Activated CD4-positive, alpha-beta T cell treated with anti-CD3 and anti-CD28 coated beads, Interleukin-2, amount 10 ng/mL, durations not matched to agents 24 days and 14 days (primary cell): ENCODE measurements at places on chromosomes 1 and 21. TPM values are rescaled to one million over a fixed set of nuclear protein-coding genes. Genes with fewer than 3 reads are reported as not detected.

DNA sequence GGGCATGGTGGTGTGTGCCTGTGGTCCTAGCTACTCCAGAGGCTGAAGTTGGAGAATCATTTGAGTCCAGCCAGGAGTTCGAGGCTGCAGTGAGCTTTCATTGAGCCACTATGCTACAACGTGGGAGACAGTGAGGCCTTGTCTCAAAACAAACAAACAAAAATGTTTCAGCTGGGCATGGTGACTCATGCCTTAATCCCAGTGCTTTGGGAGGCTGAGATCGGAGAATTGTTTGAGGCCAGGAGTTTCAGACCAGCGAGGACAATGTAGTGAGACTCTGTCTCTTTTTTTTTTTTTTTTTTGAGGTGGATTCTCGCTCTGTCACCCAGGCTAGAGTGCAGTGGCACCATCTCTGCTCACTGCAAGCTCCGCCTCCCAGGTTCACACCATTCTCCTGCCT lies 5.0 kb upstream of the RPL5 start:
- no peak for DNase-seq

Gene ACKR1
- not detected in 2 replicates for total RNA-seq

GRCh38 chr1:35851132-35851869 lies 31.7 kb upstream of the AGO1 start:
- DNase-seq = no peak

DNA sequence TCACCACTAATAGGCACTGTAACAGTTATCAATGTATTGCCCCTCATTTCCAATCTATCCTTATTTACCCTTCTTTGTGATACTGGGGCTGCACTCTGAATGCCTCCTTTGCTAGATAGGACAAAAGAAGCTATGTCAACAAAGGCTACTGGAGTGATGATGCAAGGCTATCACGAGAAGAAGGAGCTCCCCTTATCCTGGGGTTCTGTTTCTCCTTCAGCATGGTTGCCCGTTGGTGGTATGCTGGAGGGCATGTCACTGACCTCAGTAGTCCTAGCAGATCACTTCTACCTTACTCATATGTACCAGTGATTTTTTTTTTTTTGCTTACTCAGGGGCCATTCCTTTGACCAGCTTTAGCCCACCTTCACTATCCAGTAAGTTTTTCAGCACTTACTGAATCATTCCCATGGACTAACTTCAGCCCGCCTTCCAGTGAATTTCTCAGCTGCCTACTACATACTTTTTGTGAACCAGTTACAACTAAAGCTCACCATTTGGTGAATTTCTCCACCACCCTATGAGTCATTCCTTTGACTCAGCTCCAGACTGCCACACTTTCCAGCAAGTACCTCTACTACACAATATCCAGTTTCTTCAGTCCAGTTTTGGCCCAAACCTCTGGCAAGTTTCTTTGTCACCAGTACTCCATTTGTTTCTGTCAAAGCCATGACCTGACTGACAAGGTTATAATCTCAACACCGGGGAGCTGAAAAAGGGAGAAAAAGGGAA lies 944.5 kb downstream of the KCNT2 start:
- no peak for DNase-seq

DNA sequence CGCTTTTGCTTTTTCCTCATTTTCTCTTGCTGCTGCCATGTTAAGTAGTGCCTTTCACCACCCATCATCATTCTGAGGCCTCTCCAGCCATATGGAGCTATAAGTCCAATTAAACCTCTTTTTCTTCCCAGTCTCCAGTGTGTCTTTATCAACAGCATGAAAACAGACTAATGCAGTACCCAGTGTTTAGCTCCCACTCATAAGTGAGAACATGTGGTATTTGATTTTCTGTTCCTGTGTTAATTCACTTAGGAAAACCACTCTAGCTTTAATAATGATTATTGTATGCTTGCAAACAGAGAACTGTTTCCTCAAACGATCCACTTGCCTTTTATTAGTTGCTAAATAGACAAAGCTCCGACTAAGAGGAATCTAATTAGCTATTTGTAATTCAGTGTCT lies 43.3 kb downstream of the IL23R start:
- DNase-seq = no peak

DNA sequence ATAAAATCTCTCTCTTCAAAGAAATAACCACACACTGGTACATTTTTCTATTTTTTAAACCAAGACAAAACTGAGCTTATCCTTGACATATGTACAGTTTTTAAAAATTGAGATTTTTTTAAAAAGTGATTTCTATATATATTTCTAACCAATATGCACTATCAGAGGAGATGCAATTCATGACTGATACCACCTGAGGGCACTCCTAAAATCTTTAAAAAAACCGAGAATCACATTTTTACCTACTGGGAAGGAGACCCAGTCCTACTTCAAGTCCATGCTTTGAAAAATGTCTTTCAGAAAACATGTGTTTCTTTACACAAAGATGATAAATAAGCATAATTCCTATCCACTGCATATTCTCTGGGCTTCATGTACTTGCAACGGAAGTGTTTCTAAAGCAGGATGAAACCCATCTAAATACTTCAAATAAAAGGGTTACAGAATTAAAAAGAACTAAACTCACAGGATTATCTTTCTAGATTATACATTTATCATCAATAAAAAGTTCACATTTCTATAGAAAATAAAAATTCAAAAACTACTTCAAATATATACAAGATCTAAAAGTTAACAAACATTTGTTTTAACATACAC lies 98.6 kb downstream of the ENAH start:
- DNase-seq = no peak

DNA sequence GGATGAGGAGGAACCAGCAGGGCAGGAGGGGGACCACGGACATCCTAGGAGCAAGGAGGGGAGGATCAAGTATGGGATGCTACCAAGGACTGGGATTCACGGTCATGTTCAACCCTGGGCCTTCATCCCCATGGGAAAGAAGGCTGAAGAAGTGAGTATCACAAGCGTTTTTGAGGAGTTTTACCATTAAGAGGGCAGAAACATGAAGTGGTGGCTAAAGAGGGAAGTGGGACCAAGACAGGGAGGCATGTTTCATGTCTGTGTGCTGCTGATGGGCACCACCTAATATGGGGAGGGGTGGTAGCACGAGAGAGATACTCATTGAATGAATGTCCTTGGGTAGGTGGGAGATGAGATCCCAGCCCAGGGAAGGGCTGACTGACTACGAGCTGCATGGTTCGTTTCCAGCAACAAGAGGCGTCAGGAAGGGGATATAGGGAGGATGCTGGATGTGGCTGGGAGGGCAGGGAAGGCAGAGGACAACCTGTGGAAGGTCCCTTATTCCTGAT lies 11.3 kb upstream of the LSS start:
- no peak for DNase-seq

DNA sequence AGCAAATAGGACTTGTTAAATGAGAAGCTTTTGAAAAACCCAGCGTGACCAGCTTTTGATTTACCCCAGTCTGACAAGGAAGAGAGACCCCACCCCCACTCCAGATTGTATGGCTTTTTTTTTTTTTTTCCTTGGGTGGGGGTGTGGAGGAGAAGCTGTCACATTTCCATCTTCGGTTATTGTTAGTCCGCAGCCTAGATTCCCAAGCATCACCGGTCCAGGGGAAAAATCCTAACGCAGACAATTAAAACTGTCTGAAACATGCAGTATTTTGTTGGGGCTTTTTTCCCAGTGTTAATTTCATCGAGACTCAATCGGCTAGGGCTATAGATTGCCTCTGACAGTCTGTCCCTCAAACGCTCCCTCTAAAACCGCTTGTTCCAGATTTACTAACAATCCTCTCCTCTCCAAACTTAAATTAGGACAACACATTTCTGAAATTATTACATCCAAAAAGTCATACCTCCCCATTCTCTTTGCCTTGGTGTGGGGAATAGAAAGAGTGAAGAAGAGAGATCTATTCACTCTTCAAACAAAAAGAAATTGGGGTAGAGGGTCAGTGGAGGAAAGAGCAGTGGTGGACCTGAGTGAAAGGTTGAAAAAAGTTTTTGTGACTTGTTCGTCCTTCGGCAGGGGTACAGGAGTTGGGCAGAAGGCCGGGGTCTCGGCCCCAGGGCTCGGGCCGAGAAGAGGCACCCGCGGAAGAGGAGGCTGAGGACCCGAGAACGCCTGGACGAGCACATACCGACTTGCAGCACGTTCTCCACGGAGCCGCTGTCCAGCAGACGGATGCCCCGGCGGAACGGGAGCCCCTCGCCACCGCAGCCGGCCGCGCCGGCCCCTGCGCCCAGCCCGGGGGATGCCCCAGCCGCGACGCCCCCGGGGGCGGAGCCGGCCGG lies 1.1 kb downstream of the ZSWIM5 start:
- peak; percentile 67 for DNase-seq

GRCh38 chr21:45582128-45582527 lies 39.9 kb upstream of the SLC19A1 start:
- no peak for DNase-seq

GRCh38 chr1:184222652-184223052 lies 164.2 kb upstream of the C1orf21 start:
- DNase-seq = peak; percentile 82

Gene PRCC
- total RNA-seq = 106 and 120 TPM in 2 replicates

GRCh38 chr1:73821520-73821919 lies 376.5 kb downstream of the LRRIQ3 start:
- DNase-seq = no peak

DNA sequence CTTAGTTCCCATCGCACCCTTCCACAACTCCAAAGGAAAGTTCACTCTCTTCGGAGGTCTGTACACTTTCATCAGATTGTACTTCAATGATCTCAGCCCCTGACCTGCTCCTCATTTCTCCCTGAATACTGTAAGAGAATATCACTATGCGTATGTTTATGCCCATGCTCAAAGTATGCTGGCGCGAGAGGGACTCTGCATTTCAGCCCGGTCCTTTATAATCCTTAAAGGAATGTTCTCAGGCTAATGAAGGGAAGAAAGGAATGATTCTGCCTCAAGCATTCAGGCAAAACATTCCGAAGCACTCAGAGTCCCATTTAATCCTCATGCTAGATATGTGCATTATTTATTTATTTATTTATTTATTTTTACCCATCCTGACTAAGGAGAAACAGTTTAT lies 76.8 kb downstream of the PLD5 start:
- DNase-seq = no peak

DNA sequence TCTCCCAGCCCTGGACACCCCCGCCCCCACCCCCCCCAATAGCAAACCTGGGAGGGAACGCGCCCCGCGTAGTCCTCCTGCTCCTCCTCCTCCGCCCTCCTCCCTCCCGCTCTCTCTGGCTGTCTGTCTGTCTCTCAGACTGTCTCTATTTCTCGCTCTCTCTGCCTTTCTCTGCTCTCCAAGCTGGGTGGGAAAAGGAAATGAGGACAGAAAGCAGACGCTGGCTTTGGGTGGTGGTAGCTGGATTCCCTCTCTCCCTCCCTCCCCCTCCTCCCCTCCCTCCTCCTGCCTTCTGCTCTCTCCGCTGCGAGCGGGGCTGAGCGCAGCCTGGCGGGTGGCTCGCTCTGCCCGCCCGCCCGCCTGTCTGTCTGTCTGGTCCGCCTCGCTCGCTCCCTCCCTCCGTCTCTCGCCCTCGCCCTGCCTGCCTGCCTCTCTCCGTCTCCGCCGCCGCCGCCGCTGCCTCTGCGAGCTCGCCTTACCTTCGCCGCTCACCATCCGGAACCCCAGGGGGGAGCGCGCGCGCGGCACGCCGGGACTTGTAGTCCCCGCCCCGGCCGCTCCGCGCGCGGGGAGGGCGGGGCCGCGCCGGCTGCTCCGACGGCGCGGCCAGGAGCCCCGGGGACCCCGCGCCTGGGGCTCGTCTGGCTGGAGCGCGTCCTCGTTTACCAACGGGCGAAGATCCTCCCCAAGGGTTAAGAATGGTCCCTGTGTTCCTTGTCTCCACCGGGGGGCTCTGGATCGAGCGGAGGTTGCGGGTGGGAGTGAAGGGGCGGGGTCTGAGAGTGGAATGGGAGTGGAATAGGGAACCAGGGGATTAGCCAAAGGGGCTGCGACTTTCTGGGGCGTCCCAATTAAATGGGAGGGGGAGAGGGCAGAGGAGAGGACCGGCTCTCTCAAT lies at the start of gene AHDC1:
AHDC1 (minus strand) TSS at position 464 of the 898 bp plus-strand sequence. CDS start 52,029 bp downstream, outside the sequence.
- DNase-seq = peak; percentile 98

GRCh38 chr1:209342441-209343175 lies 240.9 kb upstream of the CAMK1G start:
- no peak for DNase-seq

- no peak for DNase-seq
Observed at GRCh38 chr21:43644609-43645008, 14.7 kb downstream of the HSF2BP start.

Gene LY9
- total RNA-seq = 0.30 and 0.85 TPM in 2 replicates

- peak; percentile 57 for DNase-seq
Observed at GRCh38 chr1:157137046-157137407, 1.2 kb downstream of the ETV3 start.

Gene SHISA4
- total RNA-seq = 0.38 and 0.77 TPM in 2 replicates

Gene NBPF26
- 6.5 and 6.9 TPM in 2 replicates for total RNA-seq

- DNase-seq = no peak
Observed at GRCh38 chr1:161096015-161096414, 2.1 kb upstream of the KLHDC9 start.

Gene CCSAP
- 12.3 and 12.6 TPM in 2 replicates for total RNA-seq

GRCh38 chr1:151994956-151995355 lies 1.3 kb upstream of the S100A10 start:
- no peak for DNase-seq

Gene FCRL4
- total RNA-seq = not detected in 2 replicates

DNA sequence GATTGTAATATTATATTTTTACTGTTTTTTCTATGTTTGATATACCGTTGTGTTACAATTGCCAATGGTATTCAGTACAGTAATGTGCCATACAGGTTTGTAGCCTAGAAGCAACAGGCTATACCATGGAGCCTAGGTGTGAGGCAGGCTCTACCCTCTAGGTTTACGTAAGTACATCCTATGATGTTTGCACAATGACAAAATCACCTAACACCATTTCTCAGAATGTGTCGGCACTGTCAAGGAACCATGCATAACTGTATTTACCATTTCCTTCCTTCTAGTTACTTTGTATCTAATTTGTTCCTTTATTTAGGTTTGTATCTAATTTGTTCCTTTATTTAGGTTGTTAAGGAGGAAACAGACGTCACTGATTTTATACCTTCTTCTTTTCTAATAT lies 9.9 kb downstream of the NPHP4 start:
- no peak for DNase-seq

- no peak for DNase-seq
Observed at GRCh38 chr1:202644219-202645096, 65.8 kb downstream of the SYT2 start.

Gene CNR2
- 0.02 TPM in 1 of 2 replicates, not detected in the other for total RNA-seq

- no peak for DNase-seq
Observed at GRCh38 chr1:240245629-240246020, 153.9 kb downstream of the FMN2 start.
